Neural progenitor cell (in vitro differentiated cells): ENCODE measurements at places on chromosomes 2 and 18. TPM values are rescaled to one million over a fixed set of nuclear protein-coding genes. Genes with fewer than 3 reads are reported as not detected.

STAT4 gene
- total RNA-seq: 0.32 and 0.62 TPM in 2 replicates

GRP gene
- 2.1 TPM in 1 of 2 replicates, not detected in the other for total RNA-seq

WDPCP gene
- total RNA-seq: 10.9 and 11.4 TPM in 2 replicates

ZBTB7C gene
- total RNA-seq: 0.15 and 2.3 TPM in 2 replicates

CNDP1 gene
- not detected in 2 replicates for total RNA-seq

RSAD2 gene
- total RNA-seq: not detected in 2 replicates

AQP12A gene
- total RNA-seq: not detected in 2 replicates

SERPINB13 gene
- total RNA-seq: not detected in 2 replicates

NIF3L1 gene
- 69.2 and 79.8 TPM in 2 replicates for total RNA-seq

C1QL2 gene
- total RNA-seq: not detected in 2 replicates

ZAP70 gene
- total RNA-seq: 0.37 TPM in 1 of 2 replicates, not detected in the other

SERPINB3 gene
- not detected in 2 replicates for total RNA-seq

RIT2 gene
- not detected in 2 replicates for total RNA-seq

REG3G gene
- not detected in 2 replicates for total RNA-seq

CPLX4 gene
- total RNA-seq: 0.12 and 2.2 TPM in 2 replicates
